Activated CD8-positive, alpha-beta T cell treated with anti-CD3 and anti-CD28 coated beads for 36 hours (primary cell): ENCODE measurements at places on chromosomes 12 and 14. TPM values are rescaled to one million over a fixed set of nuclear protein-coding genes. Genes with fewer than 3 reads are reported as not detected.

- no peaks in the 10 kb centered on the region for H3K27me3 ChIP-seq
- no peak for DNase-seq
- no peaks in the 10 kb centered on the region for H3K36me3 ChIP-seq
- H3K4me1 ChIP-seq, result no peaks in the 10 kb centered on the region
- H3K27ac ChIP-seq, result no peak overlapping the region
These were observed 251.7 kb upstream of the TBX3 start for GRCh38 chr12:114935658-114936057.

GRCh38 chr14:38999949-39000348 lies 103.1 kb downstream of the SEC23A start:
- H3K36me3 ChIP-seq, result no peaks in the 10 kb centered on the region
- no peak overlapping the region for H3K27ac ChIP-seq
- no peak for DNase-seq
- peaks cover 2% of the 10 kb centered on the region for H3K27me3 ChIP-seq
- H3K4me3 ChIP-seq, result no peak overlapping the region

The FAM90A1 gene
- total RNA-seq, result 0.13 TPM

The WIF1 gene
- not detected for total RNA-seq

DNA sequence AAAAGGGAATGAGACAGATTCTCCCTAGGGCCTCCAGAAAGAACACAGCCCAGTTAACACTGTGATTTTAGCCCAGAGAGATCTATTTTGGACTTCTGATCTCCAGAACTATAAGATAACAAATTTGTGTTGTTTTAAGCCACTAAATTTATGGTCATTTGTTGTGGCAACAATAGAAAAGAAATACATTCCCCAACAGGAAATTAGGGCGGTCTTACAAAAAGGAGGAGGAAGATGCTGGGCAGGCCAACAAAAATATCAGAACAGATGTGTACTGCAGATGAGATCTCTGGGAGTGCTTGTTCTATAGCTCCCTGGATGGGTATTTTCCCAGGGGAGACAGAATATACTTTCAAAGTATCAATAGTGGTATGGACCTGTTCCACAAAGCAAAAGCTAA lies 32.0 kb upstream of the SOCS2 start:
- no peak for DNase-seq
- no peaks in the 10 kb centered on the region for H3K36me3 ChIP-seq
- no peak overlapping the region for H3K27ac ChIP-seq
- H3K27me3 ChIP-seq, result no peaks in the 10 kb centered on the region

GRCh38 chr12:68559246-68559645 lies 51.5 kb upstream of the RAP1B start:
- no peak overlapping the region for H3K27ac ChIP-seq
- no peak overlapping the region for H3K4me3 ChIP-seq
- DNase-seq, result peak; percentile 17
- no peaks in the 10 kb centered on the region for H3K36me3 ChIP-seq
